ENCODE measurements at places on chromosomes 1 and 21.

DNA sequence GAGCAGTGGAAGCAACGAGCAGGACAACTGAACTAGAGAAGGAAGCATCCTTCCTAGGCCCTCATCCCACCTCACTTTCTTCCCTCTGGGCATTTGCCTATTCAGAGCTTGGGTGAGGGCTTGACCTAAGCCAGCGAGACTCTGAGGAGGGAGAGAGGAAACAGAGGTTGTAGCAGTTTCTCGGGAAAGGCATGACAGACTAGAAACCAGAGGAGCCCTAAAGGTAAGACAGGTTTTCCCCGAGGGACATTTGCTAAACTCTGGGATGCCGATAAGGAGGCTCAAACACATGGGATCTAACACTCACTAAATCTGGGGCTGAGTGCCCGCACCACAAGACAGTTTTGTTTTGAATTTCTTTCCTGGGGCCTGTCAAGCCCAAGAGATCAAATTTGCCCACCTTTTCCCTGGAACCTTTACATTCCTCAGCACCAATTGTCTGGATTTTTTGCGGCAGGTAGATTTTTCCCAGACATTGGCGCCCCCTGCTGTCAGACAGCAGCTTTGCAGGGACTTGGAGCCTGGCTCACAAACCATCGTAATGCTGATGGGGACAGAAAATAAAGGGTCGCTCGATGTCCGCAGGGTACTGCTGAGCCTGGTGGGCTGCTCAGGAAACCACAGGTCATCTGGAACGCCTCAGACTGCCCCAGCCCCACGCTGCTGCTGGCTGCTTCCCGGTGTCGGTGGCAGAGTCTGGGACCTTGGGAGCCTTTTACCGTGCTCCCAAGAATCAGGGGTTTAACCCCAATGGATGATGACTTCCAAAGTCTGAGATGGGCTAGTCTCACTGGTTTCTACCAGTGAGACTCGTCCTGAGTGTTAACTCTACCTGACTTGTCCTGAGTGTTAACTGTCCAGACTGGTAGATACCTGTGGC is 23.4 kb upstream of the TSPAN2 start:
- peak; percentile 15 for DNase-seq

DNA sequence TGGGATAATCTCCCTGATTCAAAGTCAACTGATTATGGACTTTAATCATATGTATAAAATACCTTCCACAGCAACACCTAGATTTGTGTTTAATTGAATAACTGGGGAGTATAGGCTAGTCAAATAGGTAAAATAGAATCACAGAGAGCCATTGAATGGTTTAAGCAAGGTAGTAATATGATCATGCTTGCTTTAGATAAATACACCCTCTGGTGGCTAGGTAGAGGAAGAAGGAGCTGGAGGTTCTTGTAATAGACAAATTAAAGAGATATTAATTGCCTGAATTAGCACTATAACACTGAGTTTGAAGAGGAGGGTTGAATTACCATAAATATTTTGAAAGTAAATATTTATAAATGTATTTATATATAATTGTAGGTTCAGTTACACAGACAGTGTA is 40.3 kb downstream of the DIRAS3 start:
- peak; percentile 35 for DNase-seq

DNA sequence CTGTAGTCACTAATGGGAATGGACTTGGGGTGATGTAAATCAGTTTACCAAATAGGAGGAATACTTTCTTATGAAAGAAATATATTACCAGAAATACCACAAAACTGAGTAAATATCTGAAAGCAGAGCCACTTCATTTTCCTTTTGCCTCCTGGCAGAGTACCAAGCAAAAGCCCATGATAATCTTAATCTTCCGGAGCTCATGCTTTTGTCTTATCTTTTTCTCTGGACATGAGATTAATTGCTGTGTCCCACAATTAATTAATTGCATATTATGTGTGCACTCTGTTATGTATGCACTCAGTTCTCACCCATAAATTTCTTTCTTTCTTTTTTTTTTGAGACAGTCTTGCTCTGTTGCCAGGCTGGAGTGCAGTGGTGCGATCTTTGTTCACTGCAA is 94.1 kb upstream of the PDE4B start:
- DNase-seq: no peak

- DNase-seq: peak; percentile 79
Observed at GRCh38 chr1:208107425-208108212, 136.6 kb downstream of the PLXNA2 start.

DNA sequence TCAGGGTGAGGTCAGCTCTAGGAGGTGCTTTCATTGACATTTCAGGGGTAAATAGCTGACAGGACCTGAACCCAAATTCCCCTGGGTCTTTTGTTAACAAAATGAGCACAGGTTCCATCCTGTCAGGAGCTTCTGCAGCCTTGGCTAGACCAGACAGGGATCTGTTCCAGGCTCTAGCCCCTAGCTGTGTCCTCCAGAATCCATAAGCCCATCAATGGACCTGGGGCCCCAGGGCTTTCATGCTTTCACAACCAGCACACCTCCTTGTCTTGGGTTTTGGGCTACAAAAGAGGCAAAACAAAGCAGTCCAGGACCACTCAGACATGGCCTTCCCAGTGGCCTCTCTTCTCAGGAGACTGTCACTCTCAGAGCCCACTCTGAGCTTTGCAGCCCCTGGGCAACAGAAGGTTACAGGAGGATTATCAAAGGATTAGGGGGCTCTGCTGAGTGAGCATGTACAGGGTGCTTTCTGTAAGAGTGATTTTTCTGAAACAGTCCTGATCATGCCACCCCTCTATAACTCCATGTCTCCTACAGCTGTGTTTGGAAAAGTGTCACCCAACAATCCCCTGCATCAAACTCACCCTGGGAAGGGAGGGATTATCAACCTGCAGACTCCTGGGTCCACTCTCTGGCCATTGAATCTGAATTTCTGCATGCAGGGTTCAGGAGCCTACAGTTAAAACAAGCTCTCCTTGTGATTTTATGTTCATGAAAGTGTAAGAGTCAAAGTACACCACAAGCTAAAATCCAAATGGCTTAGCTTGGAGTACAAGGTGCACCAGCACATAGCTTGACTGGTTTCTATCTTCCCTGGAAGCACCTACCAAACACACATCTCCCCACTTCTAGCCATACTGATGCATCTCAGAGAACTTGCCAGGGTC is 67.7 kb upstream of the GCLM start:
- DNase-seq: no peak

DNA sequence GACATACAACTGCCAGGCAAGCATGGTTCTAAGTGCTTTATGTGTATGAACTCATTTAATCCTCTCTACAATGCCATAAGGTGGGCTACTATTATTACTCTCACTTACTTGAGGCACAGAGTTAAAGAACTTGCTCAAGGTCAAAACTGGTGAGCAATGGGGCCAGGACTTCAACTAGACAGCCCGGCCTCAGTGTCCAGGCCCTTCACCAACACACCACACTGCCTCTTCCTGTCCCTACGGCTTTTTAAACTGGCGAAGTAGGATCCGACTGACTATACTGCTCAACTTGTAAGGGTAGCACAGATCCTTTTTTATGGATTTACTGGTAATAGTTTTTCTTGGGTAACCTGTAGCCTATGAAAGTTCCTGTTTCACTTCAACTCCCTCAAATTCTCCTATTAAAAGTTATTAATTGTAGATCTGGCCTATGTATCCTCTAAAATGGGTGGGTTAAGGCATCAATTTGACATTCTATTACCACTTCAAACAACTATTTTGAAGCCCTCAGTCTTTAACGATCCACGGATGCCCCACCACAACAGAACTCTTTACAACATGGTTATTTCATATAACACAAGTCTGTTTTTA is 4.3 kb downstream of the ERRFI1 start:
- DNase-seq: no peak

- DNase-seq: peak; percentile 60
Observed at GRCh38 chr1:172143384-172144055, 277.0 kb upstream of the C1orf105 start.

DNA sequence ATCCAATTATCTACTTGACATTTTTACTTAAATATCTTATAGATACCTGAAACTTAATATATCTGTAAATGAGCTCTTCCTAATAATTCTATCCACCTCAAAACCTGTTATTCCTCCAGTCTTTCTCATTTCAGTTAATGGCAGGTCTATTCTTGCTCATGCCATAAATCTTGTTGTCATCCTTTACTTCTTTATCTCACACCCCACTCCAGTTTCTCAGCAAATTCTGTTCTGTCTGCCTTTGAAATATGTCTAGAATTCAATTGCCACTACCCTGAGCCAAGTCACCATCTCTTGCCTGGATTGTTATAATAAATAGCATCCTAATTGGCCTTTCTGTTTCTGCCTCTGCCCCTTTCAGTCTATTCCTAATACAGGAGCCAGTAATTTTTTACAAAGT is 105.8 kb downstream of the MAN1A2 start:
- no peak for DNase-seq

DNA sequence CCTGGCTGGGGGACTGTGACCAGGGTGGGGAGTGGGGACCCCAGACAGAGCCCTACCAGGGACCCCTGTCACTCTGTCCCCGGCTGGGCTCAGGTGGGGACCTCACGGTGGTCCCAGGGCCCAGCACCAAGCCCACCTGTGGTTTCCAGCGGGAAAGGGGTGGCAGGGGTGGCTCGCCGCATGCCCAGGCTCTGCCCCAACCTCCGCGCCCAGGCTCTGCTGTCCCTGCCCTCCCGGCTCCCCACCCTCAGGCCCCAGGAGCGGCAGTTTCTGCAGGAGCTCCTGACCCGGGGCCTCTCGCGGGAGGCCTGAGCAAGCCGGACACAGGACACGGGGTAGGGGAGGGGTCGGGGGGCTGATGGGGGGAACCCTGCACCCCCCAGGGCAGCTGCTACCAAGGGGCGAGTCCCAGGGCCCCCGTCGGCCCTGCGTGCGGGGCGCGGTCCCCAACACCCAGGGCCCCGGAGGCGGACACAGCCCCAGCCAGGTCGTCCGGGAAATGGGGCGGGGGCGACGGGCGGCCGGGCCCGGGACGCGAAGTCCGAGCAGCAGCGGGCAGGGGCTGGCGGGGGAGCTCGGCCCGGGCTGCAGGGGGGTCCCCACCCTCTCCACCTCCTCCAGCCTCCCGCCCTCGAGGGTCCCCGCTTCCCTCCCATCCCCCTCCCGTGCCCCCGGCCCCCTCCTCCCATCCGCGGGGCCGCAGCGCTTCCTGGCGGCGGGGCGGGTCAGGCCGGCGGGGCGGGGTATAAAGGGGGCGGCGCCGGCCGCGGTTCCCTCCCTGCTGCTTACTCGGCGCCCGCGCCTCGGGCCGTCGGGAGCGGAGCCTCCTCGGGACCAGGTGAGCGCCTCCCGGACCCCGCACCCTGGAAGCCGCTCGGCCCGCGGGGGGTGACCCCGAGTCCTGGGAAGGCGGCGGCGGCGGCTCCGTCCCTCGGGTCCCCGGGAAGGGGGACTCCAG is at the start of gene COL6A2:
COL6A2 (plus strand) TSS at position 777 of the 958 bp plus-strand sequence.
- DNase-seq: no peak

- DNase-seq: no peak
Observed at GRCh38 chr1:215262106-215262505, 179.6 kb downstream of the KCNK2 start.

- DNase-seq: no peak
Observed at GRCh38 chr1:90716243-90716551, 905 bp downstream of the BARHL2 start.

DNA sequence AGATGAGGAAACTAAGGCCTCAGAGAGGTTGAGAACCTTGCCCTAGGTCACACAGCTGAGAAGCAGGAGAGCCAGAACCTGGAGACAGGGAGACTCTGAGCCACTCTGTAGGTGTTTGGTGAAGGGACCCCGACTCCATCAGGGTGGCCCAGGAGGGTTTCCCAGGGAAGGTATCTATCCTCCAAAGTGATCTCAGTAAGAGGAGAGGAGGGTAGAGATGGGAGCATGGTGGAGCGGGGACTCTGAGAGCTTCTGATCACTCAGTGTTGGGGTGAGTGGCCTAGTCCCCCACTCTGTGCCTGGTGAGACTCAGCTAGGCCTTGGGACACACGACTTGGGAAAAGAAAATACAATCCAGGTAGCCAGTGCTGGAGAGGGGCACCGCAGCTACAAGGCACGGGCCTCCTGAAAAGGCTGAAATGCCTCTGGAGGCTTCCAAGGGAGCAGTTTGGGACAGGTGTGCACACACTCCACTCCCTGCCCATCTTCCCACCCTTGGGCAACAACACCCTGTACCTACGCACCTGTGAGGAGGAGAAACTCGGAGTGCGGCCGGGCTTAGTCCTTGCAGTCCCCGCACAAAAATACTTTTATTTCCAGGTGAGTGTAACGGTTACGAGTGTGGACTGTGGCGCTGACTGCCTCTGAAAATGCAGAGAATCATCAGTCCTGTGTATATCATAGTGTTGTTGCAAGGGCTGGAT is 80.8 kb downstream of the CAMK2N1 start:
- no peak for DNase-seq

DNA sequence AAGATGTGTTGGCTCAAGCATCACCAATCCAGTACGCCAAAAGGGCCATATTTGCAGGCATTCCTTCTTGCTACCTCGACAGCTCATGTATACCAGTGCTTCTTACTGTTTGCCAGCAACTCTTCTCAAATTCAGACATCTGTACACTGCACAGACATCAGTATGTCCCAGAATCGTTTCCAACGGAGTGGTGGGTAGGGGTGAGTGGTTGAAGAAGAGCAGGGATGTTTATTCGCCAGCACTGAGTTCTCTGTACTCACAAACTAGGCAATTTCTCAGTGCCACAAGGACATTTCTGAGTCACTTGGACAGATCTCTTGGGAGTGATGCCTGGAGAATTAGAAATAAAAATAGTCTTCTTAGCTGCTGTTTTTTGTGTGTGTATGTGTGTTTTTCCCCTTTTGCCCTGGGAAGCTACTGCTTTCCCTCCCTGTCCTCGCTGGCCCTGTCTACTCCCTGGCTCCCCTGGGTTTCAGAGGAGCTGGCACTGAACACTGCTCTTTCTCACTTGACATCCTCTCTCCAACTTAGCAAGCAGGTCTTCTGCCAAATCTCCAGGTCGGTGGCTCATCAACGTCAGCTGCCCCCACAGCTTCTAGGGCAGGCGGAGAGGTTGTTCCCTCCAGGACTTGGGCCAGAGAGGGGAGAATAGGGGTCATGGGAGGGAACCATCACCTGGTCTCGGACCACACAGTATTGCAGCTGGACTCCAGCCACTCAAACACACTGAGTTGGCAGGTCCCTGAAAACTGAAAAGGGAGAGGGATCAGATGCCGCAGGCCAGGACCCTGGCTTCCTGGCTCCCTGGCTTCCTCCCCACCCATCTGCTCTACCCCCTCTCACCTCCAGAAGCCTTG is 90.5 kb downstream of the NMNAT2 start:
- DNase-seq: no peak

DNA sequence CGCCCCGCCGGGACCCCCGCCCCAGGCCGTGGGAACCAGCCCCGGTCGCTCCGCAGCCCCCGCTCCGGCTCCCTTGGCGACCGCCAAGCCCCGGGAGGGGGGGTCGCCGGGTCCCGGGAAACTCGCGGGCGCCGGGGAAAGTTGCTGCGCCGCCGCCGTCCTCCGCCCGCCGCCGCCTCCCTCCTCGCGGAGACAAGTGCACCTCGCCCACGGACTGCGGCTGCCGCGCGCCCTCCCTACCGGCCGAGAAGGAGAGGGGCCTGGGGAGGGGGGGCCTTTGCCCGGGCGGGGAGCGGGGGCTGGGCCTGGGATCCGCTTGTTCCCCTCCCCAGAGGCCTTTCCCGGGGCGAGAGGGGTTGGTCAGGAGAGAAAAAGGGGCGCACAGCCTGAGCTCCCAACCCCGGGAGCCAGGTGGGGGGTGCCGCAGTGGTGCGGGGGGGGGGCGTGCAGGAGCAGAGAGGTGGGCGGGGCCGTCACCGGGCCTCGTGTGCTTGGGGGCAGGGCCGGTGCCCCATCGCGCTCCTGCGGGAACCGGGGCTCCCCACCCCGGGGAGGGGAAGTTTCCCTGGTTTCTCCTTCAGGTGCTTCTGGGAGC is 592 bp downstream of the AGRN start:
- no peak for DNase-seq

All from kidney glomerular epithelial cell (primary cell).